ENCODE measurements at places on chromosomes 5 and 9. TPM values are rescaled to one million over a fixed set of nuclear protein-coding genes. Genes with fewer than 3 reads are reported as not detected.

DNA sequence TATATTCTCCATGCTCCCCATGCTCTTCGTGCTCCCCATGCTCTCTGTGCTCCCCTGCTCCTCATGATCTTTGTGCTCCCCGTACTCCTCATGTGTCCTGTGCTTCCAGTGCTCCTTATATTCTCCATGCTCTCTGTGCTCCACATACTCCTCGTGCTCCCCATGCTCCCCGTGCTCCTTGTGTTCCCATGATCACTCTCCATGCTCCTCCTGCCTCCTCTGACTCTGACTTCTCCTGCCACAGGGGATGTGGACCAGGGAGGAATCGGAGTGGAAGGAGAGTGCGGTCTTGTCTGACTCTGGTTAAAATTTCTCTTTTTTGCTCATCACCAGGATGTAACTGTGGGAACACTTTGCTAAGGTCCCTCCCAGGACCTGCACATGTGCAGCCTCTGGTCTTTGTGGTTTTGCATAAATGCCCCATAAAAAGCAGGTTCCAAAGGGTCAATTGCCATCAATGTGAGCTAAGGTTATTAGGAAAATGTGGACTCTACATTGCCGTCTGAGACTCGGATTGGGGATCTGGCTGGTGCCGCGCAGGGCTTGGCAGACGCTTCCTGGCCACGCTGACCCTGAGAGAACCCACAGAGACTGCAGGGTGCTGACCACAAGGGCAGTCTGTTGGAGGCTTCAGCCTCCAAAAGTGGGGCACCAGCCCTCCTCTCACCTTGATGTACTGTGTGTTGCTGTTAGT, 52.5 kb downstream of the TRIP13 start:
- DNase-seq, result no peak

CDH6 gene
- total RNA-seq, result 2.6 TPM

MLANA gene
- not detected for total RNA-seq

DNA sequence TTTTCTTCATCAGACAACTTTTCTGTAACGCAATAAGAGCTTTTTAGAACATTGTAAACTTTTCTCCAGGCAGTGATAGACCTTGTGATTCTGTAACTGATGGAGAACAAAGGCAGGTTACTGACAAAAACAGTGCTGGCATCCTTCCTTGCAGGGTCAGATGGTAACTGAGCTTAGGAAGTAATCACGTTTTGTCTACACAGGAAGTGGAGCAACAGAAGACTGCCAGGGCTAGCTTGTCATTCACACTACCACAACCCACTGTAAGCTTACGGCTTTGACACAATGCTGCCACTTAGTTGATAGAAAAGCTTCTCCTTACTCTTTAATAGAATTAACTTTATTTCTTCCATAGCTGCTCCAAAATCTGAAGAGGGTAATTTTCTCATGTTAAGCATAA, 46.8 kb downstream of the FBN2 start:
- no peak for DNase-seq

- DNase-seq, result no peak
Observed at GRCh38 chr9:134598884-134599245, 42.7 kb upstream of the COL5A1 start.

DNA sequence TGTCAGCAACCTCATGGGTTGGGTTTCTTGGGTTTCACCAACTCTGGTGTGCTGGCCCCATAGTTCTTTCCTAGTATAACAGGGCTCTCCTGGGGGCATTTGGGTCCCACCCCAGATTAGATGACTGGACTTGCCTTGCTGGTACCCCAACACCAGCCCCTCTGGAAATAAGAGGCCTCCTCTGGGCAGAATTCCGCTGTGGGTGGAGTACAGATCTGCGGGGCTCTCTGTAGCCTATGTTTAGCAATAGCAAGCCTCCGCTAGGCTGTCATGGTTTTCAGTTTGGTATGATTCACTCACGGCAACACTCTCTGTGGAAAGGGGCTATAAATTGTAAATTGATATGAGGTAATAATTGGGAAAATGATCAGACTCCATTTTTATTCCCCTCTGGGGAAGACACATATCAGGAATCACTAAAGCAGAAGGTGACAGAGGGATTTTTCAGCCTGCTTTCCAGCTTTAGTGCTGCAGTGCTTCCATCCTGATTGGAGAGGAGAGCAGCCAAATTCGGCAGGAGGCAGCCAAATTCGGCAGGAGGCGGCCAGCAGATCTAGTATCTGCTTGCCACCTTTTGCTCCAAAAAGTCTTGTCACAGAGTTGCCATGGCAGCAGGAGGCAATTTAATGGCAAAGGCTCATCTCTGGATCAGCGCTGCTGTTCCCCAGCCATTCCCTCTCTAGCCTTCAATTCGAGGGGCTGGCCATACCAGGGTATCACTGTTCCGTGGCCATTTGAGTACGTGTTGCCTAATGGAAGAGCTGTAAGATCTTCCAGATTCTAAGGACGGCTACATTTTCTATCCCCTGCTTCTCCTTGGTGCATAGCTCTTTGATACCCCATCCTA, 84.6 kb downstream of the SLC44A1 start:
- no peak for DNase-seq

DNA sequence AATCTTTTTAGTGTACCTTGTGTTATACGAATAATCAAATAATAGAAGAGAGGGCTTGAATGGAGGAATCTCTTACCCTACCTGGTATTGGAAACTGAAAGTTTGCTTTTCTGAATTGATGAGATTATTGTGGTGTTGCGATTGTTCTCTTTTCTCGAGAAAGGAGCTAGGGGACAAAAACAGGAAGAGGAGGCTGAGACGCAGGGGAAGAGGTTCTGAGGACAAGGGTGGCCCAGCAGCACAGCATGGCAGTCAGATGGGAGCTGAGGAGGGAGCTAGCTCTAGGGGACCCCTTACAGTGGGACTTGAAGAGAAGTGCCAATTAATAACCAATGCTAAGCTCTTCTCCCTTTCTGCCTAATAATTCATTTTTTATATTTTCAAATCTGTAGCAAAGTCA, 183.3 kb upstream of the DMAC1 start:
- DNase-seq, result no peak

- DNase-seq, result no peak
Observed at GRCh38 chr5:164721656-164722055, 1216.2 kb downstream of the MAT2B start.

DNA sequence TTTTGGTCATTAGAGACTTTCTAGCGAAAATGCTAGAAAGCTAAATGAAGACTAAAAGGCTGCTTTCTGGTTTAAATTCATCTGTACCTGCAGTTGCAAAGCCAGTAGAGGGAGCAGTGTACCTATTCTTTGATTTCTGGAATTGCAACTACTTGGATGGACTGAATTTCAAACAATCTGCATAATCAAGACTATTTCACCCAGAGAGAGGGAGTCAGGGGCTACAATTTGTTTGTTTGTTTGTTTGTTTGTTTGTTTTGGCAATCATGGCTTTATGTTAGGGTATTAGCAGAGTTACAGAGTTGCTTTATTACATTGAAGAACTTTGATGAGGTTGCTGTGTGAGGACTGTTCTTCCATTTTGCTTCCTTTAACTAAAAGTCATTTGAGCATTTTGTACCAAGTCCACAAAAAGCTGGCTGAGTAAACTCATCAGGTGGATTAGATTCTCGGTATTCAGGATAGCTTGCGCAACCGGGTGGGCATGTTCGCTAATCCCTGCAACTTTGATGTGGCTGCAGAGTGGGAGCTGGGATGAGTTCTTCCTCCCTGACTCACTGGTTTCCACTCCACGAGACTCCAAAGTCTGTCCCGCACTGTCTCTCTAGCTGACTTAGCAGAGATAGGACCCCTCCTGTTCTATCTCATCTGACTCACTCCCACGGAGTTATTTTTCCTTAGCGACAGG, 80.0 kb upstream of the TUT7 start:
- DNase-seq, result peak; percentile 30

TRPM3 gene
- 0.35 TPM for total RNA-seq

DNA sequence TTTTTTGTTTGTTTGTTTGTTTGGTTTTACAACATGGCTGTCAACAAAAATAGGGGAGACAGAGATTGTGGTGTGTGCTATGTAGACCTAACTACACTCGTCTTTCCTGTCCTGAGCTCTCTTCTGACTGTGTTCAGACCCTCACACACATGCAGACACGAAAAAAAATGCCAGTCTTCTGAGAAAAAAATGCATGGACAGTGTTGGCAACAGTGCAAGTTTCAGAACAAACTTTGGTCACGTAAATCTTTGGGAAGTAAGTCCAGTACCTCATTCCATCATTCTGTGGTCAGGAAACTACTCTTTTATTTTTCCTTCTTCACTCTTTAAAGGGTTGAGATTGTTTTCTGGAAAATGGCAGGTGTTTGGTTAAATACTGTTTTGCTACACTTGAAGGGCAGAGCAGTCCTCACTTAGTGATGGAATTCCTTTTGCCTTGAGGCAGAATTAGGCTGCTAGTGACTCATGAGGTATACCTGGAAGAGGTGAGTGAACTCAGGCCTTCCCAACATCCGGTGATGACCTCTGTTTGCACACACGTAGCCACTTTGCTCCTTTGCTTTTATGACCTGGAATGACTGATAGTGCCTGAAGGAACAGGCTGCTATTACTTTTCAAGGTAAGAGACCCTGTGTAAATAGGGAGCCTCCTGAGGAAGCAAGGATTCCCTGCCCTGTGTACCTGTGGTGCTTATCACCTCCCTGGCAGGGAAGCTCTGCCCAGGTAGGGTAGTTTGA, 81.6 kb upstream of the TNFAIP8 start:
- no peak for DNase-seq

GARIN3 gene
- not detected for total RNA-seq

DNA sequence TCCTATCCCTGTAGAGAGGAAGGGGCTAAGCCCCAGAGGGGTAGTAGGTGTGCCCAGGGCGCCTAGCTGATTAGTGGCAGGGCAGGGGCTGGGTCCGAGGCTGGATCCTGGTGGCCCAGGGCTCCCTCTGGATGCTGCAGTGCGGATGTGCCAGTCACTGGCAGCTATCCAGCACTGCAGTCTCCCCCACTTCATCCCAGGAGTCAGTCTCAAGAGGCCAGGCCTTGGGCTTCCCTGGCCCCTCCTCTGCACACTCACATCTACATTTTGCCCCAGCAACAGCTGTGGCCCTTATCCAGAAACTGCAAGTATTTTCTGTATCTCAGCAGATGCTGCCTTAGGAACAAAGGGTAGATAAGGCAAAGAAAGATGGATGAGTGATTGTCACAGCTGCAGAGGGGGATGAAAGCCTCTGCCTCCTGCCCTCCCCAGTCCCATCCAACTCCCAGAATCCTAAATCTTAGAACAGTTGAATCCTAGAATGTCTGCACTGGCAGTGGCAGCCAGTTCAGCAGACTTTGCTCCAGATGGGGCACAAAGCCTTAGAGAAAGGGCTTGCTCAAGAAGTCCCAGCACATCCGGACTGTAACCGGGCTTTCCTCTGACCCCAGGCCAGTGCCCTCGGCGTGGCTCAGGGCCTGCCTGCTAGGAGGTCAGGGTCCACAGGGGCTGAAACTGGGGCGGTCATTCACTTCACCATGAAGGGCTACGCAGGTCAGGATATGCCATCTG, 1.6 kb downstream of the ANXA6 start:
- no peak for DNase-seq

DNA sequence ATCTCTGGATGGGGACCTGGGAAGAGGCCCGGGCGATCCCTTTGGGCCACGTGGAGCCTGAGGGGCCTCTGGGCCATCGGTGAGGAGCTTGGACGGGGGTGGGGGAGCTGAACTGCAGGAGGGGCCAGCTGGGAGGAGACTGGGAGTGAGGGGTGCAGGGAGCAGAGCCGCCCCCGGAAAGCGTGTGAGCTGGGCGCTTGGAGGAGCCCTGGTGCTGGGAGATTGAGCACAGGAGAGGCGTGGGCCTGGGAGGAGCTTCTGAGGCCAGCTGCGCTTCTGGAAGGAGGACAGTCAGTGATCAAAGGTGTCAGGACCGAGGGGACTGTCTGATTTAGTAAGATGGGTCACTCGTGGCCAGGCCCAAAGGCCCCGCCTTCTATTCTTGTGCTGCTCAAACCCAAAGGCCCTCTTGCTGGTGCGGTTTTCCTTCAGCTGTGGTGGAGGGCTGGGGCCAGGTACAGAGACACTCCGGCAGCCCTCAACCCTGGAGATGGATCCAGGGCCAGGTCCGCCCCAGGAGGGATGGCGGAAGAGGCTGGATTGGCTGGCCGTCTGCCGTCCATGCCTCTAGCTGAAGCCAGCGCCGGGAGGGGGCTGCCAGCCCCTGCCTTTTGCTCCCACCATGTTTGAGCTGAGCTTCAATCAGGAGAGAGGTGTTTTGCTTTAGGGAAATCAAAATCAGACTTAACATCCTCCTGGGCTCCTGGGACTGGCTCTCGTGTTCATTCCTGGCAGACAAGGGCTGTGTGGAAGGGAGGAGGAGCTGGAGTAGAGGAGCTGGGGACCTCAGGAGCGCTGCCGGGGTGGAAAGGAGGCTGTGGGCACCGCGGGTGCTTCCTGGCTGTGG, 21.6 kb downstream of the NCS1 start:
- no peak for DNase-seq

GRCh38 chr5:150565868-150566267, 57.9 kb downstream of the NDST1 start:
- DNase-seq, result no peak

LCN9 gene
- total RNA-seq, result not detected

DNA sequence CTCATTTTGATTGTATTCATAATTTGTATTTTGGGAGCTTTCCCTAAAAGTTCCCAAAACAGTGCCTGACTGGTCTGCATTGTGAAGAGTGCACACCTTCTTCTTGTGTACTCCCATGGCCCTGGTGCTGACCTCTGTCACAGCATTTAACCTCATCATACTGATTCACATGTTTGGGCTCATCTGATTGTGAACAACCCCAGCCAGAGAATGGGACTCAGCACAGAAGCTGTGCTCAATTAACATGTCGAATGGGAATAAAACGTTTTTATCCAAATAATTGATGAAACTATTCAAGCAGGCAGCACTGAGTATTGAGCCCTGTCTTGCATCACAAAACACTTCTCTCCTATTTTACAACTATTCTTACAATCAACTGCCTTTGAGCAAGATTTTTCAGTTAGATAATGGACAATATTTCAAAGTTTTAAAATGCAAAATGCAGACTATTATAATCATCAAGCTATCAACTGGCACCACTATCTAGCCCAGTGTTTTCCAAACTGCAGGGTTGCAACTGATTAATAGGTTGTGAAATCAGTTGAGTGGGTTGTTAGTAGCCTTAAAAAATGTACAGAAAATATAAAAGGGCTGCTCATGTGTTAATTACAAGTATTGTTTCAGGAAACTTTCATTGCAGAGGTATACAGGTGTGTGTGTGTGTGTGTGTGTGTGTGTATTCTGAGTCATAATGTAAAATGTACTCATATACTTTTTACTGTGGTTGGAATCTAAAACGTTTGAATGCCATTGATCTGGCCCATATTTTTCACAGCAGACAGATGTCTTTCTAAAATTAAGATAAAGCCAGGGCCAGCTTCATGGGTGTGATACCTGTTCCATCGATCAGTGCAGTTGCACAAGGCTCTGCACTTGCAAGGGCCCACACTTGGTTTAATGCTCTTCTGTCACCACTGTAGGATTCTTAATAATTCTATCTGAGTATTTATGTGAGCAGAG, 190.5 kb downstream of the PIK3R1 start:
- DNase-seq, result no peak

DNA sequence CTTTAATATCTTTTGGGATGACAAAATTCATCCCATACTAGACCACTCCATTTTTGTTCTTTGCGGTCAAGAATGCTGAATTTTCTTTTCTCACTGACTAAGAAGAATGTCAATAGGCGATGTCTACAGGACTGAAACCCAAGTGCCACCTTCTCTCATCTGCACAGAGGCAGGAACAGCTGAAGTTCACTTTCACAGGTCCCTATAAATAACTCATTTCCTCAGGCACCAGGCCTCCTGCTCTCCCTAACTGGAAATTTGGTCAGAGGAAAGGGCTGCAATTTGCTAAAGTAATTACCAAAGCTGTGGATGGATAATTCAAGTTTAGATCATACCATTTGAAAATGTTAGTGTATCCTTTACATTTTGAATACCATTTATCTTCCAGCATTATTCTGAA, 142.9 kb downstream of the DIRAS2 start:
- DNase-seq, result no peak
